ENCODE measurements at places on chromosomes 1 and 21.

- no peak for DNase-seq
These were observed 52.7 kb downstream of the GLUL start for GRCh38 chr1:182338806-182339370.

DNA sequence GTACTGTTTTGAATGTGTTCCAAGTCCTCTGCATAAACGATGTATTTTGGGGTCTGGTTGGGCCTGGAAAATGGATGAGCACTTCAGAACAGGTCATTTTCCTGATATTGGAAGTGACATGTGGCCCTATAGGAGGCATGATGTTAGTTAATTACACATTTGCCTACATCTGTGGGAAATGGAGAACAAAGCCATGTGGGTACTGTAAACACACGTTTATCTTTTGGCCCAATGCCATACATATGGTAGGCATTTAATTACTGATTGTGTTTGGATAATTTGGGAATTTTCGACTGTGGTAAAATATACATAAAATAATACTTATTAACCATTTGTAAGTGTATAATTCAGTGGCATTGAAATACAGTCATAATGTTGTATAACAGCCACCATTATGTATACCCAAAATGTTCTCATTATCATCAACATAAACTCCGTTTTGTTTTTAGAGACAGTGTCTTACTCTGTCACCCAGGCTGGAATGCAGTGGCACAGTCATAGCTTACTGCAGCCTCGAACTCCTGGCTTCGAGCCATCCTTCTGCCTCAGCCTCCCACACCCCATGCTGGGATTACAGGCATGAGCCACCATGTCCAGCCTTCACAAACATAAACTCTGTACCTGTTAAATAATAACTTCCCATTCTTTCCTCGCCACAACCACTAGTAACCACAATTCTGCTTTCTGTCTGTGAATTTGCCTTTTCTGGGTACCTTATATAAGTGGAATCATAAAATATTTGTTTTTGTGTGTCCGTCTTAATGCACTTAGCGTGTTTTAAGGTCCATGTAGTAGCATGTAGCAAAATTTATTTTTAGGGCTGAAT is 11.9 kb upstream of the RNPEP start:
- DNase-seq = no peak

DNA sequence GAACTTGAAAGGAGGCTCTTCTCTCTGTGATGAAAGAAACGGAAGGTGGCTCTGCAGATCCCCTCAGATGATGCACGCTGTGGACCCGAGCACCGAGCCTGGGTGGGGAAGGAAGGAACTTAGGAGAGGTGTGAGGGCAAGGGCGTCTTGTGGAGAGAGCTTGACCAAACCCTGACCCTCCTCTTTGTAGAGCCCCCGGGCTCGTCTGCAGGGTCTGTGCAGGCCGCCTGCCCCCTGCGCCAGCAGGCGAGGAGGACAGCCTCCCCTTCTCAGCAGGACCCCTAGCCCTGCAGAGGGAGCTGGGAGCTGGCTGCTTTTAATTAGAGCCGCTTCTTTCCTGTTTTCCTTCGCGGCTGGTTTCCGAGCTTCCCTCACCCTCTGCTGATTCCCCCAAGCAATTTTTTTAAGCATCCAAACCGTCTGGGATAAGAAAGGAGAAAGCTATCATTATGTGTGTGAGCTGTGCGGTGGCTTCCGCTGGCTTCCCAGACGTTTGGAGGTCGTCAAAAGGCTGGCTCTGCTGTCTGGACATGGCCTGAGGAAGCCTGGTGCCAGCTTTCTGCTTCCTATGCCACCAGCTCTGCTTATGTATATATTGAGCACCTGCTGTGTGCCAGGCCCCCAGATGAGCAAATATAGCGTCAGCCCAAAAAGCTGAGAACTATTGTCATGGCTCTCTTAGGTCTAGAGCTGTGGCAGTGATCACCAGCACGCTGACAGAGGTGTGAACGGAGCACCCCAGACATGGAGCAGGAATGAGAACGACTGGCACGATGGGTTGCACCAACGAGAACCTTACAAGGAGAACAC is 160.2 kb upstream of the IRF2BP2 start:
- no peak for DNase-seq

DNA sequence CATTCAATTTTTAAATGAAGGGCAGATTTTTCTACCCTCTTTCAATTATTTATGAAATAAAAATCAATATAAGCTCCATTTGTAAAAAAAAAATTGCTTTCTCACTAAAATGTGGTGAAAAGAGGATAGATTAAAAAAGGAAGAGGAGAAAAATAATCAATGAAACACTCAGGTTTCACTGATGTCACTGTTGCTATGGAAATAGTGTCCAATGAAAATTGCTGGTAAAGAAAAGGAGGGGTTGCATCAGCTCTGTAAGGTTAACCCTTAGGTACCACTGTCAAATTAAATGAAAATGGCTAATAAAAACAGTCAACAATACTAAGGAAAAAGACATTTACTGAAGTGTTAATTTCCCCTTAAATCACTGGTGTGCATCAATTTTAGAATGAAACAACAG is 91.6 kb upstream of the TTC39A start:
- DNase-seq = no peak

GRCh38 chr1:170513138-170513537 is 18.8 kb upstream of the GORAB start:
- no peak for DNase-seq

DNA sequence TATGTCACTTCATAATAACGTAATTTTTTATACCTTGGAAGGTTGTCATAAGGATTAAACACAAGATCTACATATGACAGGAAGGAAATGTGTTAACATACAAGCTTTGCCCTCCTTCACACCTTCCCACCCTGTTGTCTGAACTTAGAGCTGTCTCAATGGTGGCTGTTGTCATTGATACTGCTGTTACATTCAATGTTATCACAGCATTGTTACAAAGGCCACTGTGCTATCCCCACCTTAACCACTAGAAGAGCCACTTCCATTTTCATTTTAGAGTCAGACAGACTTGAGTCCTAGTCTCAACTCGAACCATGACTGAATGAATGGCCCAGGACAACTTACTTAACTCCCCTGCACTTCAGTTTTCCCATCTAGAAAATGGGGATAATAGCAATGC is 31.2 kb downstream of the TAS1R2 start:
- no peak for DNase-seq

- no peak for DNase-seq
These were observed 8.2 kb downstream of the HCRTR1 start for GRCh38 chr1:31625561-31626222.

- DNase-seq = no peak
These were observed 1814.0 kb downstream of the PLA2G4A start for GRCh38 chr1:188642704-188643103.

DNA sequence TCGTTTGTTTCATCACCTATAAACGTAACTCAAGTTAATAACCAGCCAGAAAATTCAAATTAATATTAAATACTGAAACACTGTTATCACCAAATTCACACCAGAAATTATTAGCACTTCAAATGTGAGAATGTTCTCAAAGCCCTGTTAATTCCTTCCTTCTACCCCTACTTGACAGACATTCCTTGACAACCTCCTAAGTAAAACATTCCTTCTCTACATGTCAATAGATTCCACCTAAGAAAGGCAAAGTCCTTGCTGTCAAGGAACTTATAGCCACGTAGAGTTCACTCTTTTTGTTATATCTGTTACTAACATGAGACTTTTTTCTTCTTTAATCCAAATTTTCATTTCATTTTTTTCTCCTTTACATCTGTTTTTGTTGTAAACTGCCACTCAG is 441.5 kb downstream of the SMYD3 start:
- DNase-seq = no peak

DNA sequence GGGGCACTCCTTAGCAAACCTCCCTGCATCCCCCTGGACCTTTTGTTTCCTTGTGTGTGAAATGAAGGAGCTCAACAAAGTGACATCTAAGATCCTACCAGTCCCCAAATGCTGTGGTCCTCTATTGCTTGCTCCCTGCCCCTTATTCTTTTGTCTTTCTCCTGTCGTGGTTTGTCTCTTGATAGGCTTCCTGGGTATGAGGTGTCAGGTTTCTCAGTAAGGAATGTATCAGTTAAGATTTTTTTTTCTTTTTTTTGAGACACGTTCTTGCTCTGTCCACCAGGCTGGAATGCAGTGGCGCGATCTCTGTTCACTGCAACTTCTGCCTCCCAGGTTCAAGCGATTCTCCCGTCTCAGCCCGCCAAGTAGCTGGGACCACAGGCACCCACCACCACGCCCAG is 16.8 kb downstream of the CNIH3 start:
- no peak for DNase-seq

GRCh38 chr1:61531716-61532115 is 193.2 kb downstream of the TM2D1 start:
- DNase-seq = no peak

DNA sequence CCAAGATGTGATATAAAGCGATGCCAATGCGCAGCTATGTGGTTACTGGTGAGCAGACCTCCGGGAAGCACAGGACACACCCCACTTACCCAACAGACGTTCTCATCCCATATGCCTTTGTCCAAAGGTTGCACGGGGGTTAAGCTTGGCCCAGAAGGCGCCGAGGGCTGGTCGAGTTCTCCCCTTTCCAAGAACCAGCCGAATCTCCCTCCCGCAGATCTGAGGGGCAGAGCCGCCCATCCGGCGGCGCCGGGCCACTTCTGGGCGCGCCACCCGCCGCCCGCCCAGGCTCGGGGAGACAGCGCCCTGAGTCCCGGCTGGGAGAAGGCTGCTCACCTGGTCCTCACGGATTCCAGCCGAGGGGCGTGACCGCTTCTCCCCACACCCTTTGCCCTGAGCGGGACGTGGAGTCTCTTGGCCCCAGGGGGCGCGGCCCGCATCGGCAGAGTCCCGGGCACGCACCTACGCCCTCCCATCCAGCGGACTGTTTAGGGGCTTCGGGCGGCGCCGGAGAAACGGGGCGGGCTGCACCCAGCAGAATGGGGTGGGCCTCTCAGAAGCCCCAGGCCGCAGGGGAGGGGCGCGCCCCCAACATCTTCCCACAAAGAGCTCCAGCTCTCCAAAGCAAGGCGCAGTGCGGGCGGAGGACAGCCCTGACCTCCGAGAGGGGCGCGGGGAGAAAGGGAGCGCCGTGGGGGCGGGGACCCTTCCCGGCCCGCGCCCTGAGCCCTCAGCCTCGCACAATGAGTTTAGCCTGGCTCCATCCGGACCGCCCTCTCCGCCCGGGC is 615 bp downstream of the GPR161 start:
- no peak for DNase-seq

DNA sequence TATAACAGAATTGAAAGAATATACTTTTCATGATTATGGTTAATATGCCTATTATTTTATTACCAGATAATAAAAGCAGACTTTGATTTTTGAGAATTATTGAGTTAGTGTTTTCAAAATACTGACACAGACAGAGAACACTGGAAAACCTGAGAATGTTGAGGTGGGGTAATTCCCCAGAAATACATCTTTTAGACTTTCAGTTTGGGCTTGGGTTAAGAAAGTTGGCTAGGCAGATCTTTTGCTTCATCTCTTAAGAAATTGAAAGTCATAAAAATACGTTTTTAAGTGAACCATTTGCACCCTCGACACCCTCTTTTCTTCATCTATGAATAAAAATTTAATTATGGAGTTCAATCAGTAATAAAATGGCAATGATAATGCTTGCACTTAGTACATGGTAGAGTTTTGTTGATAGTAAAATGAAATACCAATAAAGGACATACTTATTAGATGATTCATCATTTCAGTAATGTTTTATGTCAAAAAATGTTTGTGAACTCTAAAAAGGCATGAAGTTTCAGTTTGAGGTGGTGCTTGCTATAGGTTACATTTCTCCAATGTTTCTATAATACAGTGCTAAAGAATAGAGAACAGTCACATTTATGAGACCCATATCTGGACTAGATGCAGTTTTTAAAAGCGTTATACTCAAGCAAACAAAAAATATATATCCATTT is 1.9 kb upstream of the SAMSN1 start:
- DNase-seq = no peak

DNA sequence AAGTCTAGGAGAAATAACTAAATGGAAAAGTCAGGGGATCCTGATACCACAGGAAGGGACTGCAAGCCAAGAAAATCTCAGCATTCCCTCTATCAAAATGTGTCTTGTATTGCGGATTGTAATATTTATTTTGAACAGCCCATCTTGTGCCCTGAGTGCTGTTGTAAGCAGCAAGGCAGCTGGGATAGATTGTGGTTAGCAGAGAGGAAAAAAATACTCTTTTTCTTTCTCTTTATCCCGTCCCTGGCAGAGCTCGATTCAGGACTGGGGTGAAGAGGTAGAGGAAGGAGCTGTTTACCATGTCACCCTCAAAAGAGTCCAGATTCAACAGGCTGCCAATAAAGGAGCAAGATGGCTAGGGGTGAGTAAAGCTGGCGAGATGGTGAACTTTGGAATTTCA is 1.2 kb downstream of the RGL1 start:
- no peak for DNase-seq

GRCh38 chr1:225655509-225656258 is 2.8 kb upstream of the ENAH start:
- DNase-seq = no peak

GRCh38 chr1:82284213-82284612 is 483.5 kb downstream of the ADGRL2 start:
- DNase-seq = no peak
